Calu3 (cell line): ENCODE measurements at places on chromosomes 4 and X.

DNA sequence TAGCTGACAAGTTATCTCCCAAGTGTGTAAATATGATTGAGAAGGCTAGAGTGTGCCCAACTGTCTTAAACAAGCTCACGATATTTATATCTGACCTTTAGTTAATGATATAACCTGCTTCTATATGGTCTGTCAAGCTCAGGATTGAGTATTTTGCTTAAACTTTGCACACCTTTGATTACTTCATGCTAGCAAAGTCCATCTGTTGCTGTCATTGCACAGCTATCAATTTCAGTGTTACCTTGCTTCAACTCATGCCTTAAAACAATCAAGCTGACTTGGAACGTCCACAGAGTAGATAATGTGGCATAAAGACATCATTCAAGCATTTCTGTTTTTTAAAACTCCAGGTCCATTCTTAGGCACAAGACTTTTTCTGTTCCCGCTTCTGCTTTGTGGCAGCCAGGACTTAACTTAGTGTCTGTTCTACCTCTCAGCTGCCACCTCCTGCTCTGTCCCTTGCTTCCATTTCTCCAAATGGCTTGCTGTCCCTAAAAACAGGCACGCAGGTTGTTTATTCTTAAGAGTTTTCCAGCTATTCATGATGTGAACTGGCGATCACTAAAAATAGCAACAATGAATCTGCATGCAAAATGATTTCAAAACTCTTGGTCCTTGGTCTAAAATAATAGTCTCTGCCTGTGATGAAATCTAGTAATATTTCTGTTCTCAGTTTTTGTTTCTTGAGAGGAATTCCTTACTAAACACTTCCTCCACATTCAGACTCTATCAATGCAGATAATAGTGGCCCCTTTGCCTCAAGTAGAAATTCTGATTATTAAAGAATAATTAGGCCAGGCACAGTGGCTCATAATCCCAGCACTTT, 16.3 kb upstream of the NEIL3 start:
- DNase-seq, result no peak

DNA sequence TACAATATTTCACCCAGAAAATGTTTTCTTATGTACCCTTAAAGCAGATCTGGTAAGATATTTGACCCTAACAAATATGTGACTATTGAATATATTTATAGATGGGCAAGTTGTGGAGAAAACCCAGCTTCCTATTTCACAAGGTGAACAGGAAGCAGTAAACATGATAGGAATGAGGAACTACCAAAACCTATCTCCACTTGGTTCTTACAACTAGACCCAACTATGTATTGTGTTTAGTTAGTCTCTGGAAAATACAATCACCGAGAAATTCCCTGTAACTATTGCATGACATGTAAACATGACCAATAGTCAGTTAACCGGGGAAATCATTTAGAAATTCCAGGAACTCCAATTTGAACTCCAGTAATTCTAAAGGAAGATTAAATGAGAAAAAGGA, 8.4 kb upstream of the RXFP1 start:
- DNase-seq, result no peak

GRCh38 chrX:149010013-149010852, 494.9 kb downstream of the IDS start:
- no peak for DNase-seq

- no peak for DNase-seq
Observed at GRCh38 chr4:165874072-165874790, 1.2 kb downstream of the TLL1 start.
